Muscle of leg (tissue), 16 donors: ENCODE measurements at places on chromosomes 7 and 10. TPM values are rescaled to one million over a fixed set of nuclear protein-coding genes. Genes with fewer than 3 reads are reported as not detected.

DNA sequence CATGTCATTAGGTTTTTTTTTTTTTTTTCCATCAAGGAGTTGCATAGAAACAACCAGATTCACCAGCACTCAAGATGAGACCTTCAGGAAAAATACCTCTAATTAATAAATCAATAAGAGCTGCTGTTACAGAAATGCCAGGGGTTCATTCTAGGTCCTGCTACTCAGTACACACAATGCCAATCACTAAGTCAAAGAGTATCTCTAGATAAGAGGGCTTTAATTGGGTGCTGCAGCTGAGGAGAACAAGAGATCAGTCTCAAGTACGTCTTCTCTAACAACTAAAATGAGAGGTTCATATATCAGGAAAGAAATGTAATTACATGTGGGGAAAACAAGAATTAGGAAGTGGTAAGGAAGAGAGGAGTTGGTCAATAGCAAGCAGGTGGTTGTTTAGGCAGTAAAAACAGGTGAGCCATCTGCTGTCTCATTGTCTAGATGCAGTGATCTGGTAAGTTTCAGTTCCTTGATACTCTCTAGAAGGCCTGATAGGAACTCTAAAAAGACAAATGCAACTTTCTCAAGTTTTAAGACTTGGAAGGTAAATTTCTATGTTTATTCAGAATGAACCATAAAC lies 272.9 kb upstream of the ZWINT start:
- H3K27ac ChIP-seq: no peak overlapping the region
- no peak for DNase-seq
- no peak overlapping the region for H3K4me3 ChIP-seq

OR2A42 gene
- total RNA-seq: 0.04 TPM

DNA sequence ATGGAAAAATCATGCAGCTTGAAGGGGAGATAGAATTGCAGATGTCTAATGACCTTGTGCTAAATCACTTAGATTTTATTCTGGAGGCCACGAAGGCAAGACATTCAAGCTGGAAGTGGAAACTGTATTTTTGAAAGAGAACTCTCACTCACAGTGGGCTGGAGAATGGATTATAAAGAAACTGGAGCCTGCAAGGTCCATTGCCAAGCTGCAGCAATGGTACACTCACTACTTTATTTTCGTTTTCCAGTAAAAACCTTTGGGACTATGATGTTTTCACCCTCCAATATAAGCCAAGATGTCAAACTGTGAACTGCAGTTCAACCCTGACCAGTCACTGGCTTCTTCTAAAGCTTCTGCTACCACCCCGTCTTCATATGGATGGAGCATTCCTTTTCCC lies 62.0 kb downstream of the SKIDA1 start:
- no peaks in the 10 kb centered on the region for H3K27me3 ChIP-seq
- H3K4me1 ChIP-seq: no peaks in the 10 kb centered on the region
- DNase-seq: peak; percentile 93
- H3K36me3 ChIP-seq: no peaks in the 10 kb centered on the region

DNA sequence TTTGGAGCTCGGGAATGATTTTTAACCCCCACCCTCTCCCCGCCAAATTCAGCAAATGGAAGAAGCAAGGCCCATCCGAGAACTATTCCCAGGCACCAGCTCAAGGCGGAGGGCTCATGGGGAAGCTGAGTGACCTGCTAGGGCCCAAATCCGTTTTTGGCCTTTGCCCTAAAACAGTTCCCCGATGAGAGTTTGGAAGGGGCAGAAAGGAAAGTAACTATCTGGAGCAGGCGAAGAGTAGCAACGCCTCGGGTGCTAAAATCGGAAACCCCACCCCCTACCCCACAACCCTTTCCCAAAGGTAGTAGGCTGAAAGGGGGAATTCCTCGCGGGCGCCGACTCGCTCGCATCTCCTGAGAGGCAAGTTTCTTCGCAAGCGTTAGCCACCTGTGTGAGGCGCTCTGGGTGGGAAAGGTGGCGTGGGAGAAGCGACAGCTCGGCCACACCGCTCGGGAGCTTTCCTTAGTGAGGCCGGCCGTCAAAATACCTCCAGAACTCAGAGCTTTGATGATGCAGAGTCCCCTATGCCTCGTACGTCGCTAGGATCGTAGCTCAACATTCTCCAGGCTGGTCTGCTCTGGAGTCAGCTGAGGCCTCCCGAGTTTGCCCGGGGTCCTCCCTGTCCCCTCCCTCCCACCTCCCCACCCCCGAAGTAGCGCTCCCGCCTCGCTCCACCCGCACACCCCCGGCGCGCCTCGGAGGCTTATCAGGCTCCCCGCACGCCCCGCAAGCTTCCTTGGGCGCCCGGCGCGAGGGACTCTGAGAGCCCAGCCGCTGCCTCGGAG lies 642 bp upstream of the PRKG1 start:
- H3K36me3 ChIP-seq: no peaks in the 10 kb centered on the region
- DNase-seq: peak; percentile 75
- H3K4me1 ChIP-seq: peaks cover 6% of the 10 kb centered on the region
- H3K4me3 ChIP-seq: peak overlapping the region; percentile 94
- H3K27ac ChIP-seq: peak overlapping the region; percentile 98

GOLGA7B gene
- total RNA-seq: 0.04 TPM

GRCh38 chr7:123732413-123733091 lies 16.3 kb downstream of the WASL start:
- H3K27me3 ChIP-seq: no peaks in the 10 kb centered on the region
- H3K4me3 ChIP-seq: no peak overlapping the region
- H3K36me3 ChIP-seq: no peaks in the 10 kb centered on the region
- no peak overlapping the region for H3K27ac ChIP-seq
- no peaks in the 10 kb centered on the region for H3K4me1 ChIP-seq

DNA sequence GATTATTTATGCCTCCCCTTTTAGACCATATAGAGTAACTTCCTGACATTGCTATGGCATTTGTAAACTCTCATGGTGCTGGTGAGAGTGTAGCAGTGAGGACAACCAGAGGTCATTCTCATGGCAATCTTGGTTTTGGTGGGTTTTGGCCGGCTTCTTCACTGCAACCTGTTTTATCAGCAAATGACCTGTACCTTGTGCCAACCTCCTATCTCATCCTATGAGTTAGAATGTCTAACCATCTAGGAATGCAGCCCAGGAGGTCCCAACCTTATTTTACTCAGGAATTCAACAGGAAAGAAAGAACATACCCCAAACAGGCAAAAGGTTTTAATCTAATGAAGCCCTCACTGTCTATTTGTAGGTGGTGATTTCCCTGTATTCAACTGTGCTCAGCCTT lies 205.4 kb upstream of the YAE1 start:
- H3K4me3 ChIP-seq: no peak overlapping the region
- no peak overlapping the region for H3K27ac ChIP-seq
- no peak for DNase-seq
- no peaks in the 10 kb centered on the region for H3K27me3 ChIP-seq
- no peaks in the 10 kb centered on the region for H3K36me3 ChIP-seq

AGMO gene
- 0.80 TPM for total RNA-seq

- peak within 1 kb of the TSS; percentile 85 for H3K4me3 ChIP-seq
- H3K4me1 ChIP-seq: peaks cover 6% of the 10 kb centered on the region
- H3K36me3 ChIP-seq: no peaks in the 10 kb centered on the region
- H3K27me3 ChIP-seq: no peaks in the 10 kb centered on the region
- H3K27ac ChIP-seq: peak within 1 kb of the TSS; percentile 79
- DNase-seq: peak; percentile 89
These were observed at the start of gene CDK14 for GRCh38 chr7:90595801-90596670. CDK14 (plus strand) TSS chr7:90596321; CDS start chr7:90596628, 307 bp downstream.

- no peaks in the 10 kb centered on the region for H3K4me1 ChIP-seq
- no peaks in the 10 kb centered on the region for H3K27me3 ChIP-seq
- DNase-seq: peak; percentile 88
- peaks cover 38% of the 10 kb centered on the region for H3K36me3 ChIP-seq
These were observed 56.8 kb downstream of the SND1 start for GRCh38 chr7:127708788-127709187.

DNA sequence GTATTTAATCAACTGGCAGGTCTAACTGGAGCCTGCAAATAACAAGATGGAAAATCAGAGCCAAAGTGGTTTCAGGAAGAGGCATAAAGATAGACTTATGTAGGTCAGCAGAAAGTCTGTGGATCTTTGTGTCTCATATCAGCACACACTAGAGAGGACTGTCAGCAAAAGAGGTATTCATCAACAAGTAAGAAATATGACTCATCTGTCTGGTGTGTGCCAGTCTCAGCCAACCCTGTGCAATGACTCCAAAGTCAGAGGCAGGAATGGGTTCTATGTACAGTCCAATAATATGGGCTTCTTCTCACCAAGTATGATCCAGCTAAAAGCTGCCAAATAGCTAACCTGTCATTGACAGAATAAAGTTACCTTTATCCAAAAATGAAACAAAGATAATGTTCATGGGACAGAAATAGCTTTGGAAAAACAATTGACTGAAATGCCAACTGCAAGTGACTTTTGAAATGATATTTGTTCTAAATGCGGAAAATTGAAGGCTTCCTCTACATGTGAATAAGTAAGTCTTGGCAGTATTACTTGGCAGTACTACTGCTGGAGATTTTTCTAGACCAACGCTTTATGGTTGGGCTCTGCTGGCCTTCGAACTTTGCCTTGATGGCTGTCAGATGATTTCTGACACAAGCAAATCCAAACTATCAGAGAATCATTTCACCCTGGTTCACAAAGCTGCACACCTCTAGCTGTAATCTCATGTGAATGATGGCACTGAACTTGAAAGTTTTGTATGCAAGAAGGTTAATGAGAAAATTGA lies 272.3 kb upstream of the SEMA3C start:
- no peak overlapping the region for H3K27ac ChIP-seq
- H3K4me1 ChIP-seq: no peaks in the 10 kb centered on the region
- no peaks in the 10 kb centered on the region for H3K36me3 ChIP-seq
- H3K4me3 ChIP-seq: no peak overlapping the region

MDH2 gene
- 59.8 TPM for total RNA-seq

DNA sequence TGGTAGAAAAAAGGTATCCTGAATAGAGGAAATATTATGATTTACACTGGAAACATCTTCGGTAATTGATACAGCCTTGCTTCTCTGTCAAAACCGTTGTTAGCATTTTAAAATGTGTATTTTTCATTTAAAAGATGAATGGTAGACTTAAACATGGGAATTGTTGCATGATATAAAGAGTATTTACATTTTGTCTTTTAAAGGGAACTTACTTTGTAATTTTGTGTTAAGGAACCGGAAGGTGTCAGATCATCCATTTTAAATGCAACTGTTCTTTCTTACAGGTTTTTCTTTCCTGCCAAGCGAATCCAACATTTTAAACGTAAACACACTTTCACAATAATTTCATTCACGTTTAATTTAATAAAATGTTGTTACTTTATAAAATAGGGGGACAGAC lies 1.8 kb upstream of the IGF2BP3 start:
- H3K27ac ChIP-seq: peak overlapping the region; percentile 98
- H3K36me3 ChIP-seq: no peaks in the 10 kb centered on the region
- H3K27me3 ChIP-seq: peaks cover 5% of the 10 kb centered on the region
- peak overlapping the region; percentile 84 for H3K4me3 ChIP-seq
- peaks cover 16% of the 10 kb centered on the region for H3K4me1 ChIP-seq
- no peak for DNase-seq

DNA sequence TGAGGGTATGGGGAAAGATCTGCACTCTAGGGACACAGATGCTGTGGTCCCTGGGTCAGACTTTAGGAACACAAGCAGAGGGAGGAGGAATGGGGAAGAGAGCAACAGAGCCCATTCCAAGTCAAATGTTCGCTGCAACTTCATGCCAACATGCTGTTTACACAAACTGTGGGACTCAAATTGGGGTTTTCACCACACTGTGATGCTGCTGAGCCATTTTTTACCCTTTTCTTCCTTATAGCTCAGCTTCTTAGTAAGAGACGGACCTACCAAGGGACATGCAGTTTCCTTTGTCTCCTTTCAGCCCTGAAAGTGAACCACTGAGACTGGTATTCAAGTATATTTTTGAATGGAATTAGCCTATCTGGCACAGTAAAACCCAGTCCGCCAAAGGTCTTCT lies 64.3 kb upstream of the AGK start:
- no peak overlapping the region for H3K27ac ChIP-seq
- no peaks in the 10 kb centered on the region for H3K36me3 ChIP-seq
- H3K27me3 ChIP-seq: no peaks in the 10 kb centered on the region
- DNase-seq: no peak
- H3K4me1 ChIP-seq: no peaks in the 10 kb centered on the region
- H3K4me3 ChIP-seq: no peak overlapping the region

DNA sequence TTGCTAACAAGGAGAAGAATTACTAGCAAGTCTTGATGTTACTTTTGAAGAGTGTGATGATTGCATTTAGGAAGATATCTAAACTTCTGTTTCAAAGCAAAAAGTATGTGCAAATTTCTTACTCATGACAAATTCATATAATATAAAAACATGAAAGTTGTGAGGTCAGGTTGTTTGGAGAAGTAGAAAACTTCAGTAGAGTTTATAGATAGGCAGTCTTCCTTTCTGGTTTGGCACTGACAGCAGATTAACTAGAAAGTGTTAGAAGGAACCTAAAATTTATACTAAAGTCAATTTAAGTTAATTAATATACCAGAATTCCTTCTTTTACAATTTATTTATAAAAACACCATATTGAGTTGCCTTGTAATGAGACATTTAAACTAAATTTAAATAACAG lies 16.9 kb downstream of the PTEN start:
- no peak for DNase-seq
- no peaks in the 10 kb centered on the region for H3K36me3 ChIP-seq
- no peak overlapping the region for H3K27ac ChIP-seq
- no peaks in the 10 kb centered on the region for H3K4me1 ChIP-seq
- H3K4me3 ChIP-seq: no peak overlapping the region
- no peaks in the 10 kb centered on the region for H3K27me3 ChIP-seq

GRM3 gene
- 0.04 TPM for total RNA-seq

DNA sequence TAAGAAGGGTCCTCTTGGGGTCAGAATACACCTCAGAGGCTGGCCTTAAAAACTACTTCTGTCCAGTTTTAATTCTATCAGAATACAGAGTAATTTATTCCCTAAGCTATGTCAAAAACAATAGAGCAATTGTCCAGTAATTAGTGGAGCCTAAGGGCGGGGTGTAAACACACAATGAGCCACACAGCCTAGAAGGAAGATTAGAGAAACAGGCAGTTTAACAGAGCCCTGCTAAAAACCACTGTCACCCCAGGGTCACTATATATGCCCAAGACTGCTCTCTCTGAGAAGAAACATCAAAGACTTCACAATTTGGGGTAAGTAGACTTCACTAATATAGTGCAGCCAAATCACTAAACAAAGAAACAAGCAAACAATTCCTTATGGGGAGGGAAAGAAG lies 27.2 kb upstream of the WNT2 start:
- H3K27ac ChIP-seq: no peak overlapping the region
- H3K4me3 ChIP-seq: no peak overlapping the region
- H3K4me1 ChIP-seq: no peaks in the 10 kb centered on the region
- DNase-seq: no peak
- H3K27me3 ChIP-seq: no peaks in the 10 kb centered on the region
- H3K36me3 ChIP-seq: no peaks in the 10 kb centered on the region
